ENCODE measurements at places on chromosomes 5 and 9.

- DNase-seq: no peak
These were observed 245.3 kb downstream of the ENC1 start for GRCh38 chr5:74394916-74395880.

- no peak for DNase-seq
These were observed 76.2 kb downstream of the TSPAN17 start for GRCh38 chr5:176723440-176723839.

DNA sequence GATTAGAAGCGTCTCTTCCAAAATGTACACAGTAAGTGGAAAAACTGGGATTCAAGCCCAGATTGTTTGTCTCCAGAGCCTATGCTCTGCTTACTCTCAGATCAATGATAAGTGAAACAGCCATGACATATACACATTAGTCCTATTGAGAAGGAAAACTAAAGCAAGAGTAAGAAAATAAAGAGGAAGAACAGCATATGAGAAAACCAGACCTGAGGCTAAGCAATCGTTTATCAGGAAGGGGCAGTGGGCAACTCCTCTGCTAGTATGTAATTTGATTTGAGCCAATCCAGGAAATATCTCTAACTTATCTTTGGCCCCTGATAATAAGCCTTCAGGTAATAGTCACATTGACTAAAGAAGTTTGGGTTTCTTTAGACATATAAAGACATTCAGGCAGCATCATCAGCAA lies 789.9 kb upstream of the C9orf72 start:
- no peak for DNase-seq

DNA sequence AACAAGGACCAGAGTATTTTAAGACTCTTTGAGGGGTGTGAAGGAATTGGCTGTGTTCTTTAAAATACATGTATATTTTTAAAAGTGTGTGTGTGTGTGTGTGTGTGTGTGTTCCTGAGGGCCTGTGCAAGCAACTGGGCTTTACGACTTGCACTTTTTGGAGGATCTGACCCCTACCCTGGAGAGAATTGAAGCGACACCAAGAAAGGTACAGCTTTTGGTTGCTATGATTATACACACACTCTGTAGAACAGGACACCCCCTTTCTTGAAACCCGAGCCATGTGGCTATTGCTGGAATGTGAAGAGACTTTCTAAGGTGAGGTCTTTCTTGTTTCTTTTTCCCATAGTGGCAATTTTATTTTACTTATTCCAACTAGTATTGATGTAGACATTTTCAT lies 988 bp downstream of the SHISAL2B start:
- no peak for DNase-seq

- no peak for DNase-seq
These were observed 66.8 kb upstream of the IL17B start for GRCh38 chr5:149445739-149446369.

DNA sequence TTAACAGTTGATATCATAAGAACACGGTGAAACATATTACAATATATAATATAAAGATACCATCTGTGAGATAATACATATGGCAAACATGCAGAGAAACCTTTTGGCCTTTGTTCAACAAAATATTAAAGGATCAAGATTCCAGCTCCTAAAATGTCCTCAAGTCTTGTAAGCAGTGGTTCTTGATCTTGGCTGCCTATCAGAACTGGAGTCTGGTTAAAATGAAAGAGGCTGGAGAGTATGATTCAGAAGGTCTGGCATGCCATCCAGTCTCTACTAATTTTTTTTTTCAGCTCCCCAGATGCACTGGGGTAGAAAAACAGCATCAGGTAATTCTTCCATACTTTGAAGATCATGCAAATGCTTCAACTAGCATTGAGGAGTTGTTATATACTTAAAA lies 83.2 kb downstream of the TNC start:
- no peak for DNase-seq

DNA sequence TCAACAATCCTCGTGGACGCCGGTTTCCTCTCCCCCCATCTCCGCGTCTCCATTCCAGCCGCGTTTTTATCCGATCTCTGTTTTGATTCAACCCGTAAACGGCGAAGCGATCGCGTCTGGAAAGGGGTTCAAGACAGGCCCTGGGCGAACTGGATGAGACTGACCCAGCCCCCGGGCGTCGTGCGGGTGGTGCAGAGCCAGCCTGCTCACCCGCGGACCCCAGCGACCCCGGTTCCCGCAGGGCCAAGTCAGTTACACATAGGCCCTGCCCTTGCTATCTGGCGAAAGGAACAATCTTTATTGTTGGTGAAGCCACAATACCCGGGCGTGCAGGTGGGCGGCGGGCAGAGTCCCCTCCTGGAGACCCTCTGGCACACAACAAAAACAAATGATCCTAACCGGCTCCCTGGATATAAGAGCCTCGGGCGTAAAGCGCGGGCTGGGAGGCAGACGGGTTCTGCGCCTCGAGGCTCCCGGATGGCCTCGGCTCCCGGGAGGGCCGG lies 1.8 kb downstream of the TLX3 start:
- no peak for DNase-seq

- DNase-seq: no peak
These were observed 22.7 kb downstream of the WNK2 start for GRCh38 chr9:93206576-93207155.

DNA sequence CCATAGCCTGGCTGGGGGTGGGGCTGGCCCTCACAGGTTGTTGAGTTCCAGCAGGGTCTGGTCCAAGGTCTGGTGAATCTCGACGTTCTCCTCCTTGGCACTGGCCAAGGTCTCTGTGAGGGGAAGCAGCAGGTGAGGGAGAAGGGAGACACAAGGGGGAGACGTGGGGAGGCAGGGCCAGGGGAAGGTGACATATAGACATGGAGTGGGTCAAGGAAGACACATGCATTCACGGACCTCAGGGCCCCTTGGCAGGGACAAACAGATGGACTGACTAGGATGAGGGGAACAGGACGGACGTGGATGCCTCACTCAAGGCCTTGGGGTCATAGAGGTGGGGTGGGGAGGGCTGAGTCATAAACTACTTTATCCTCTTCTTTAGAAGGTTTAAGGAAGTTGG lies 7.7 kb downstream of the TPM2 start:
- no peak for DNase-seq

DNA sequence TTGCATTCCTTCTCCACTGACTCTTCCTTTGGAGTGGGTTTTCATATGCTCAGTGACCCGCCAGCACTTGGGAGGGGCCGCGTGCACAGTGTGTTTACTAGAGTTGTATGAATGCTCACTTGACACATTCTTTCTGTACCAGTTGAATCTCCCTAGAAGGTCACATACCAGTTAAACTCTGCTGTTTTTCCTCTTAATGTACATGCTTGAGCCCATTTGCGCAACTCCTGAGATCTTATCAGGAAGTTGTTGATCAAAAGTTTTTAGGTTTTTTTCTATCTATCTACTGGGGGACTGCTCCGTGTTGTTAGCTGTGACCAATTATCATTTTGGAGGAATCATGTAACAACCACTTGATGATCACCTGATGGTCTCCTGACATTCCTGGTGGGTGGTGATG lies 392.7 kb downstream of the CDH9 start:
- DNase-seq: no peak

- no peak for DNase-seq
These were observed 90.8 kb downstream of the MACROH2A1 start for GRCh38 chr5:135308245-135308644.

DNA sequence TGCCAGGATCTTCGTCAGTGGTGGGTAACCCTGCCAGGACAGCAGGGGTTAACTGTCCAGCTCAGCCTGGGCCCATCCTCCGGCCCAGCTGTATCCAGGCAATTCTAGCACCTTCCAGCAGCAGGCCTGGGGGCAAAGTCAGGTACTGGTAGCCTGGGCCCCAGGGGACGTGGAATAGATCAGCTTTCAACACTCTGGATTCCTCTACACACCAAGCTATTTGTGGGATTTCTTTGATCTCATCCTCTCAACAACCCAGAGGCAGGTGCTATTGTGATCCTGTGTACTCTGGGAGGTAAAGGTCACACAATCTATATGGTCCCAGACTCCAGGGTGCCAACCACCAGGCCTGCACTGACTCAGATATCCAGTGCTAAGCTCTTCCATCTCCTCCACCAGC lies 8.7 kb upstream of the SPOUT1 start:
- DNase-seq: no peak

DNA sequence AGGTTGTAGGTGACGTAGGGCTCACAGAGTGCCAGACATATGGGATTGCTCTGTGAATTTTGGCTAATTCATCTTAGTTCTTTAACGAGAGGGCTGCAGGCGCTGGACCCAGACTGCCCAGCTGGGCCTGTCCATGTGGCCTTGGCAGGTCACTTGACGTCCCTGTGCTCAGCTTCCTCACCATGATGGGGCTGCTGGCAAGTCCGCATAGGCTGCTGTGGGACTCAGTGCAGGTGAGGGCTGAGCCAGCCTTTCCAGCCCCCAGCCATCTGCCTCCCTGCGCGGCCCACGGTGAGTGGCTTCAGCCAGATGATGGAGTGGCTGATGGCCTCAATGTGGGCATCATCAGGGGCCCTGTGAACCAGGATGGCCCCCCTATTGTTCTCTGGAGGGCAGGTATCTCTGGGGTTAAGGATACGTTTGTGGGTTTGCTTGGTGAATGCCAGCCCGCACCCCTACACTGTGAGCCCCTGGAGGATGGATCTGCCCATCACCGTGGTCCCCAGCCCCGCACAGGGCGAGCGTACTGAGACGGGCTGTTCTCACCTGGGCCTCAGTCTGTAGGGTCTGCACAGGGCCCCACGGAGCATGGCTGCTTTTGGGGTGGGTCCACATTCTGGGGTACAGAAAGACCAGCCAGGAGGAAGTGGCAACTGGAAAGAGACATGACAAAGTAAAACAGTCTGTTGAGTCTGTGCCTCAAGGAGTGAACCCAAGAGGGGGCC lies 3.7 kb downstream of the CARD19 start:
- no peak for DNase-seq

DNA sequence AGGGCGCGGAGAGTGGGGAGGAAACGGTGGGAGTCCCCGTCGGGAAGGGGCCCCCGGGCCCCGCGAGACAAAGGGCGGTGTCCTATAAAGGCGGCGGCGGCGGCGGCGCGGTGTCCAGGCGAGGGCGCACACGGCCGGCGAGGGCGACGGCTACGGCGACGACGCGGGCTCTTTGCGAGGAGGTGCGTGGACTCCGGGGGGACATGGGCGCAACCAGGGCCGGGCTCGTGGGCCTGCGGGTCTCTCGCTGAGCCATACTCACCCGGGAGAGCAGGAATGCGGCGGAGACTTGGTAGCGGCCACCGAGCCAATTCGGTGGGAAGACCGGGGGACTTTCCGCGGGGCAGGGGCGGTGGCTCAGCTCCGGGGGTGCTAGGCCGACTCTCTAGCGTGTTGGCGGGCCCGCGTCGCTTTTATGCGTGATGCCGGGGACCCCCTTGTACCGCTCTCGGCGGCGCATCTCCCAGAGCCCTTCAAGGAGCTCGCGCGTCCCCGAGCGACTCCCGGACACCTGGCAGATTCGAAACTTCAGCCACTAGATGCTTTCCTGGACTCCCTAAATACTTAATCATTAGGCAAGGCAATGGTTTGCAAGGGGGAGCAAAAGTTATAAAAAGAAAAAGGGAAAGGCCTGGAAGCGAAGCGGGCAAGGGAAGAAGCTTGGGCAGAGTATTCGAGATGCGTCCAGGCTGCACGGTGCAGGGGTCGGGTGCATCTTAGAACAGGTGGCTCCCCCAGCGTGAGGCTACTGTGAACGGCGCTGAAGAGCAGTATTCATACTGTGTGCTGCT lies 5.9 kb upstream of the TAL2 start:
- DNase-seq: no peak

- no peak for DNase-seq
These were observed 185.8 kb downstream of the PCSK1 start for GRCh38 chr5:96247097-96247701.

GRCh38 chr5:2857837-2858236 lies 106.4 kb upstream of the IRX2 start:
- DNase-seq: no peak

- DNase-seq: no peak
These were observed 692 bp downstream of the C1QTNF3 start for GRCh38 chr5:34042321-34042720.

GRCh38 chr5:98755406-98755805 lies 18.1 kb upstream of the RGMB start:
- DNase-seq: no peak

- DNase-seq: no peak
These were observed 148.5 kb upstream of the ALDH1B1 start for GRCh38 chr9:38243993-38244392.

- DNase-seq: no peak
These were observed 1046.7 kb upstream of the C9orf72 start for GRCh38 chr9:28620011-28620410.

GRCh38 chr9:83281306-83282255 lies 218.6 kb upstream of the RASEF start:
- no peak for DNase-seq

- no peak for DNase-seq
These were observed 5.3 kb upstream of the TRIM41 start for GRCh38 chr5:181217803-181218062.

DNA sequence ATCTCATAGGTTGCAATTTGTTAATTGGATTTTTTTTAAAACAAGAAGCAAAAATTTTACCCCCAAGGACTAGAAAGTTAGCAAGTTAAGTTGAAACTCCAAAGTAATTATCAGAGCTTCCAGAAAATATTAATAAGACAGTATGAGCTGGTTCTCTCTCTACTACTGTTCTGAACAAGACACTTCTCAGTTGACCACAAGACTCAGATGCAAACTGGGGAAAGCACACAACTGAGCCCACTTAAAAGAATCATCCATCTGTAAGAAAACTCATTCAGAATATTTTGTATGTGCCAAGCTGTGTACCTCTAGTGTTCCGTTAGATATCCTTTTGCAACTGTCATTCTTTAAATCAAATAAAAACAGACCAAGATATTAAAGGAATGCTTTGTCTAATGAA lies 60.0 kb downstream of the MAP1B start:
- no peak for DNase-seq

- DNase-seq: no peak
These were observed 137.1 kb downstream of the FGF1 start for GRCh38 chr5:142548739-142549275.

GRCh38 chr5:82278711-82279370 lies 687 bp upstream of the RPS23 start:
- no peak for DNase-seq

- DNase-seq: no peak
These were observed 840.2 kb upstream of the C9orf72 start for GRCh38 chr9:28413471-28413870.

DNA sequence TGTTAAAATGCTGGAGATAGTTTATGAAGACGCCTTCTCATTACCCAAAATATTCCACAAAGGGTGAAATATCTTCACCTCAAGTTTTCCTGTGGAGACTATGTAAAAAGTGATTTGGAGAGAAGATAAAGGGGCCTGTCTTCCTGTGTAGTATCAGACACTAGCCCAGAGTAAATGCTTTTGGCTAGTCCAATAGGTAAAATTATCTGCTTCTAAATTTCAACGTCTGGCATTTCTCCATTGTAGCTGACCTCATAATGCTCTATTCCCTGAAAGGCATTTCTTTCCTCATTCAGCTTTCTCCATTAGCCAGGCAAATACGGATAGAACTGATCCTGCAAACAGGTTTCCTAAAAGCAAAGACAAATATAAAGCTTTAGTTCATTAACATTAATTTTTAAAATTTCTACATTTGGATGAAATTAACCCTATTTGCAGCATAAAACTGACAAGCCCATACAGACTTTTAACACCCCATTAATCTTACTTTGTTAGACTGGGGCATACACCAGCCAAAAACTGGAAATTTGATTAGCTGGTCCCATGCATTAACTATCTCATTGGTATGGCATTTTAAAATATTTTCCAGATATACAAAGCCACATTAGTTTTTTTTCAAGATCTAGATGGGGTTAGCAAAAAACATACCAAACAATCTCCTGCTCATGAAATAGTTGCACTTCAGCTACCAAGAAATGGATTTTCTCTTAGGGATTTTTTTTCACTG lies 548.8 kb downstream of the EFNA5 start:
- DNase-seq: no peak

Measured in stimulated activated CD4-positive, alpha-beta T cell treated with anti-CD3 and anti-CD28 coated beads, TNF-alpha, amount 100 ng/mL, for 4 hours (primary cell).